Activated T-cell treated with anti-CD3 and anti-CD28 coated beads, Interleukin-2, amount 50 U/mL, for 24 hours (primary cell): ENCODE measurements at places on chromosomes 16 and 17.

- DNase-seq = no peak
These were observed 79.3 kb downstream of the ABCC12 start for GRCh38 chr16:48076455-48077012.

- no peak for DNase-seq
These were observed 70.0 kb downstream of the PGS1 start for GRCh38 chr17:78448356-78448993.

- peak; percentile 47 for DNase-seq
These were observed 6.7 kb upstream of the TOB1 start for GRCh38 chr17:50872710-50873424.

DNA sequence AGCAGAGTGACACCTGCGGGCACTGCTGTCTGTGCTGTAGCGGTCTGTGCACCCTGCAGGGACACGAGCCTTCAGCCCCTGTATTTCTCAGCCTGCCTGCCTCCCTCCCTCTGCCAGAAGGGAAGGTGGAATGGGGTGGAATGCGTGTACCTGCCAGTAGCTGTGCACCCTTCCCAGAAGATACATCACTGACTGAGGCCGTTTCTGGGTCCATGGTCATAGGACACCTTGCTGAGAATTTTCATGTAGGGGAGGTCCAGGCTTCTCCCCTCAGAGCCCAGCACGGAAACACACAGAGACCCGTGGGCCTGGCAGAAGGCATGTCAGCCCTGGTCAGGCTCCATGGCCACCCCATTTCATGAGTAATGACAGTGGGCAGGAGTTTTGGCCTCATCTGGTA is 16.5 kb downstream of the DBNDD1 start:
- DNase-seq = no peak

- DNase-seq = no peak
These were observed 367.6 kb upstream of the ERCC4 start for GRCh38 chr16:13552062-13552959.

- DNase-seq = no peak
These were observed 6.9 kb downstream of the ZNF205 start for GRCh38 chr16:3119286-3119685.

GRCh38 chr17:79830763-79831264 is 8.4 kb downstream of the CBX4 start:
- no peak for DNase-seq

- DNase-seq = no peak
These were observed 118.3 kb upstream of the FAM20A start for GRCh38 chr17:68719431-68719830.

- no peak for DNase-seq
These were observed 42.1 kb downstream of the AIPL1 start for GRCh38 chr17:6392609-6393350.

DNA sequence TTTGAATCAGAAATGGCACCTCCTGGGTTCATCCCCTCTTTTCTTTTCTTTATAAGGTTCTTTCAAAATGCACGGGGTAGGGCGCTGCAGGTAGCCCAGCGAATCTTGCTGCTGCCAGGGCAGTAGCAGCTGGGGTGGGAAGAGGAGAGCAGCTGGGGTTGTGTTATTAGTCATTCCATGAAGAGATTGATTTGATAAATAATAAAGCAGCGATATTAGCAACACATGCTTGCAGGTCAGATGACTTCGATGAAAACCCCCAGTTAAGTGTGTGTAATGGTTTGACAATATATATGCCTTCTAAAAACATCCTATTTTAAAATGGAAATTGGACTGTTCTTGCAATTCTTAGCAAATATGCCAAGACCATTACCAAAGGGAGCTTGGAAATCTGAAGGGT is 200.7 kb downstream of the CCDC182 start:
- no peak for DNase-seq

- no peak for DNase-seq
These were observed 2.9 kb downstream of the ABCA3 start for GRCh38 chr16:2337431-2338296.

- DNase-seq = peak; percentile 75
These were observed at the start of gene RNF157 for GRCh38 chr17:76240461-76241203. RNF157 (minus strand) TSS chr17:76240493; CDS start chr17:76240240, 253 bp downstream.

- no peak for DNase-seq
These were observed 603.7 kb downstream of the MAF start for GRCh38 chr16:78996790-78997189.

- DNase-seq = no peak
These were observed 27.1 kb downstream of the CDK5RAP3 start for GRCh38 chr17:47998044-47998443.

DNA sequence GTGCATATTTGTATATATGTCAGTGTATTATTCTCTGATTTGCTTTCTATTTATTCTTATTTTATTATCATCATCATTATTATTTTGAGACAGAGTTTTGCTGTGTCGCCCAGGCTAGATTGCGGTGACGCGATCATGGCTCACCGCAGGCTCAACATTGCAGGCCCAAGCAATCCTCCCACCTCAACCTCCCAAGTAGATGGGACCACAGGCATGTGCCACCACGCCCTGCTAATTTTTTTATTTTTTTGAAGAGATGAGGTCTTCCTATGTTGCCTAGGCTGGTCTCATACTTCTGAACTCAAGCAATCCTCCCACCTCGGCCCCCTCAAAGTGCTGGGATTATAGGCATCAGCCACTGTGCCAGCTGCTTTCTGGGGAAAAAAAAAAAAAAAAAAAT is 8.4 kb upstream of the ARHGAP17 start:
- DNase-seq = no peak

DNA sequence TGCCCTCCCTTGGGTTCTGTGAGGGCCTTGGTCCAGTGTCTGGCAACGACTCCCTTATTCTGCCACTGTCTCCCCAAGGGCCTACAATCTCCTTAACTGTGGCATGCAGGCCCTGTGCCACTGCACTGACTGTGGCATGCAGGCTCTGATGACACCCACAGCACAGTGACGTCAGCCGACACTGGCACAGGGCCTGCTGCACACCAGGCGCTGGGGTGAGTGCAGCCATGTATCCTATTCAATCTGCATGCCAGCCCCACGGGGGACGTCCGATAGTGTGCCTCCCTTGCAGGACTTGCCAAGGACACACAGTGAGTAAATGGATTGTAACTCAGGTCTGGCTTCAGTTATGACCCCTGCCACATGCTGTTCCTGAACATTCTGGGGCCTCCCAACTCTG is 39.8 kb upstream of the RASD1 start:
- DNase-seq = no peak

GRCh38 chr17:29572691-29573557 is 4.4 kb downstream of the TP53I13 start:
- DNase-seq = peak; percentile 79

DNA sequence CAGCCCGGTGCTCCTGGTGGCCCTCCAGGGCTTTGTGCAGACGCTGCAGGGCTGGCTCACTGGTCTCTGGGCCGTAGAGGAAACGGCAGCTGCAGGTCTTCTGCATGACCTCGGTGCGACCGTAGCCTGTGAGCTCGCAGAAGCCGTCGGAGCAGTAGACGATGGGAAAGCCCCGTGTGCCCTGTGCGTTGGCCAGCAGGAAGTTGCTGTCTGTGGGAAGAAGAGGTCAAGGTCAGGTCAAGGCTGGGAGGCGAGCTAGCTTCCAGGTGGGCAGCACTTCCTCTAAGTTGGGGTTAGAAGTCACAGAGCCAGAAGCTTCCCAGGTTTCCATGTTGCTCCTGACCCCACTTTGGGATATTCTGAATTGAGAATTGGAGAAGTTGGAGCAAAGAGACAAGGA is 2.1 kb downstream of the KCNH4 start:
- DNase-seq = no peak
